Neural crest cell (in vitro differentiated cells): ENCODE measurements at places on chromosomes 1 and 21. TPM values are rescaled to one million over a fixed set of nuclear protein-coding genes. Genes with fewer than 3 reads are reported as not detected.

The SH3BGR gene
- total RNA-seq: 2.3 and 2.4 TPM in 2 replicates

The RNU1-3 gene
- 2,478 and 3,042 TPM in 2 replicates for total RNA-seq

The BARHL2 gene
- total RNA-seq: not detected in 2 replicates

The OR14K1 gene
- not detected in 2 replicates for total RNA-seq

The MX1 gene
- 2.4 and 3.3 TPM in 2 replicates for total RNA-seq

The FAM72C gene
- 5.1 and 7.1 TPM in 2 replicates for total RNA-seq

The DLGAP3 gene
- 4.7 and 5.0 TPM in 2 replicates for total RNA-seq

The SYT6 gene
- total RNA-seq: 3.1 and 3.5 TPM in 2 replicates

The POLR3GL gene
- total RNA-seq: 14.6 and 15.5 TPM in 2 replicates

The PLPPR4 gene
- total RNA-seq: 0.09 TPM in 1 of 2 replicates, not detected in the other

The FCRL5 gene
- total RNA-seq: not detected in 2 replicates

The SLAMF9 gene
- total RNA-seq: not detected in 2 replicates

The MYBPH gene
- not detected in 2 replicates for total RNA-seq

The AIRE gene
- not detected in 2 replicates for total RNA-seq

The TNFSF4 gene
- 0.57 and 1.1 TPM in 2 replicates for total RNA-seq

The OR6K2 gene
- total RNA-seq: not detected in 2 replicates

The CCDC185 gene
- total RNA-seq: not detected in 2 replicates

The MR1 gene
- 0.21 TPM in 1 of 2 replicates, not detected in the other for total RNA-seq

DNA sequence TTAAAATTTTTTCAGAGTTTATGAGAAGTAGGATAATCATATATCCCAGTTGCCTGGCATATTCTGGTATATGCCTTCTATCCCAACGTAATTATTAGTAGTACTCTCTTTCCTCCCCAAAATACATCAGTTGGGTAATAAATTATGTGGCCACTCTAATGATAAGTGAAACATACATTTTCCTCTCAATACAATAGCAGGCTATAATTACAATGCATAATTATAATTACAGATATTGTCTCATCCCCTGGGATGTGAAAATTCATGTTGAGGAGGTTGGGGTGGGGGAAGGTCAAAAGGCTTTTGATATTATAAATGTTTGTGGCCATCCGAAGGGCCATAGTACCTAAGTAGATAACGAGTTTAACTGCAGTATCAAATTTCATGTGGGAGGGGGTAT lies 277.1 kb downstream of the ST6GALNAC3 start:
- no peak for DNase-seq

DNA sequence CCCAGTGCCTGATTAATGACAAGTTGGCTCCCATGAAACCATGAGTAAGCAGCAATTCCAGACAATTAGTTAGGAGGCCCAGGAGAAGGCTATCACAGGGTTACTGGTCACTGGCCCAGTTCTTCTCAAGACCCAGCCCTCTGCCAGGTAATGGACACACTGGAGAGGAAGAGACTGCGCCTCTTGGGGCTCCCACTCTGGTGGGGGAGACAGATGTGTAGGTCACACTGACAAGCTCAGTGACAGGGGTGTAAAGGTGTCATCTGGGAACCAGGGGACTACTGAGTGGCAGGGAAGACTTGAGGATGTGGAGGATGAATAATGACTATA lies 4.9 kb downstream of the HPCA start:
- no peak for DNase-seq

DNA sequence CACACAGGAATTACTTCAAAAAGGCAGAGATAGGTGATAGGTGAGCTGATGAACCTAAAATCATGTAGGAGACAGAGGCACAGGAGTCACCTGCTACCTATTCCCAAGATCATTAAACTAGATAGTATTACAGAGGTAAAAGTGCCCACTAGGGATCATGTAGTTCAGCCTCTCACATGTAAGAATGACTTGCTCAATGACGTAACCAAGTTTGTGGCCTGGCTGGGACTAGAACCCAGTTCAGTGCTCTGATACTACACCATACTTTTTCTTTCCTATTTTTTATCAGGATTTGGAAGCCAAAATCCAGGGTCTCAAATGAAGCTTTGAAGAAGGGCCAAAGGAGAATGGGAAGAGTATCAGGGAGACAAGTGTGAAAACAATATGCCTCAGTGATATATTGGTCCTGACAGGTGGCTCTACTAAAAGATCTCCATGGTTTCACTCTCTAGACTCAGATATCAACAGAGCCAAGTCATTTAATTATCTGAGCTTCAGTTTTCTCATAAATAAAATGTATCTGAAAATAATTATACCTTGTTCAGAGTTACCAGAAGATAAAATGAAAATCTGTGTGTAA lies 87.3 kb upstream of the SLFNL1 start:
- no peak for DNase-seq

DNA sequence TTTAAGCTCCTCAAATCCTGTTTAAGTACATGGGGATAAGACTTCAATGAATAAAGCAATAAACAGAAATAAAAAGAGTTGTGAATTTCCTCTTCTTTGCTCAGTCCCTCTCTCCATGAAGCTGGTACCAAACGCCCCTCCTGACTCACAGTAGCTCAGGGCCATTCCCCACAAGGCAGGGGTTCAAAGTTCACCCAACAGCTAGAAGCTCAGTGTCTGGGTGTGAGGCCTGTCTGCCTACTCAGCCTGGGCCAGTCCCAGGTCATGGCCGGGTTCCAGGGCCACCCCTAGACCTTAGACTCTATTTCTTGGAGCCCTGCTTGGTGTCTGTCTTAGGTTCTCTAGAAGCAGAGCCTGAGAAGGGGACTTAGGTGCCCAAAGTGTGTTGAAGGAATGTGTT lies 251.5 kb downstream of the GRIK3 start:
- DNase-seq: no peak

GRCh38 chr1:43056460-43056859 lies 97.8 kb upstream of the SLC2A1 start:
- no peak for DNase-seq

DNA sequence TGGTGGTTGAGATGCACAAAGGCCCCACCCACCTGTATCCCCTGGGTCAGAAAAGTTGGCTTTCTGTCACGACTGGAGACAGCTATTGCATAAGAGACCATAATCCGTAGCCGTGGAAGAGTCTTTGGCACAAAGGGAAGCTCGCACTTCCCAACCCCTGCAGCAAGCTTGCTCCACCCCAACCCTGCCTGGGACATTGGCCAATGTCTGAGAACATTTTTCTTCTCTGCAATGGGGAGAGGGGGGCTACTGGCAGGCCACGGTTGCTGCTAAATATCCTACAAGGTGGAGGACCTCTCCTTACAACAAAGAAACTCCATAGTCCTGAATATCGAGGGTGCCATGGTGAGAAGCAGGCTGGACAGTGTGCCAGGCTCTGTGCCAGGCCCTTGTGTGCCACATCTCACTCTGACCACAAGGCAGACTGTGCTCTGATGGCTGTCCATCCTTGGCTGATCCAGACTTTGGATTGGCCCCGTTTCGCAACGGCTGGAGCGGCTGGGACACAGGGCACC lies 104.1 kb downstream of the CSMD2 start:
- no peak for DNase-seq

GRCh38 chr1:222654849-222655248 lies 37.0 kb downstream of the MIA3 start:
- DNase-seq: no peak

- DNase-seq: no peak
Observed at GRCh38 chr21:46269466-46269865, 15.9 kb downstream of the MCM3AP start.

- no peak for DNase-seq
Observed at GRCh38 chr1:221381910-221382623, 359.8 kb downstream of the DUSP10 start.

DNA sequence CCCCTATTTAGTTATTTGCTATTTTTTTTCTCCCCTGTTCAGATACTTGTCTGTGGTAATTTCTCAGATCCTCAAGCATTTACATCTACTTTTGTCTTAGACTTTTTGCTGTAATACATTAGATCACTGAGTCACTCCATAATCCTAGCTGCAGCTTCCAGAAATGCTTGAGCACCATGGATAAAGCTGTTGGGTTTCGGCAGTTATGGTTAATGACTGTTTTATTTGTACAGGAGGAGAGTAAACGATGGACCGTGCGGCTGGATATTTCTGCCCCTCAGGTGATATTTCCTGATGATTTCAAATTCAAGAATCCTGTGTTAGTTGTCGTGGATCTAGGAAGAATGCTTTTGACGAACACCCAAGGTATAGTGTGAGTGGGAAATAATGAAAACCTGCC lies 42.9 kb downstream of the VPS13D start:
- DNase-seq: no peak

DNA sequence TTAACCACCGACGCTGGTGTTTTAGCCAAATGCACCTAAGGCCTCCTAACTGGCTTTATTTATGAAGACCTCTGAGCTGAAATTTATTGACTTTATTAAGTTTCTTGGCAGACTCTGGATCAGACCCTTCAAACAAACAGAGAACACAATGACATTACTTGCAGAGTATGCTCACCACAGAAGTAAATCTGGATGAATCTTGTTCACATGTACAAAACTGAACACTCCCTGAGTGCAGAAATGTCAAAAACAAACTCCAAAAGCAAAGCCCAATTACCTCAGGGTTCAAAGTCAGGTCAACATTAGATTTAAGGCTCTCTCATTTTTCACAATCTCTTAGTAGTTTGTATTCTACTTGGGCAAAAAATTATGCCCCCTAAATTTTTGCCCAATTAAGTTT lies 218.6 kb downstream of the SLC45A1 start:
- no peak for DNase-seq

DNA sequence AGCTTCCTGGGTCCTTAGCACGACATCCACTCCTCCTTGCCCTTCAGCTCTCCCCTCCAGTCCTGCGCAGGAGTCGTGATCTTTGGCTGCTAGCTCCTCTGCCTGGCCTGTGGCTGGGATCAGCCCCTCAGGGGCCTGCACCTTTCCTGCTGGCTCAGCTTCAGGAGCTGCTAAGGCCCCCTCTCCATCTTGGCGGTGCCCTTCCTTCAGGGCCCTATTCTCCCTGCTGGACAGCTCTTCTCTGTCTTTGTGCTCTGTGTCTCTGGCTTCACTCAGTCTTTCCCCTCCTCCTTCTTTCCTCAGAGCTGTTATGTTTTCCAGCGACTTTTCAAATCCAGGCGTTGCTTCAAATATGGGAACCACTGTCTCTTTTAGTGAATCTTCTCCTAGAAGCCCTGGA lies 59.5 kb upstream of the LRRC53 start:
- no peak for DNase-seq

- no peak for DNase-seq
Observed at GRCh38 chr1:110714374-110714995, 39.7 kb upstream of the KCNA3 start.

DNA sequence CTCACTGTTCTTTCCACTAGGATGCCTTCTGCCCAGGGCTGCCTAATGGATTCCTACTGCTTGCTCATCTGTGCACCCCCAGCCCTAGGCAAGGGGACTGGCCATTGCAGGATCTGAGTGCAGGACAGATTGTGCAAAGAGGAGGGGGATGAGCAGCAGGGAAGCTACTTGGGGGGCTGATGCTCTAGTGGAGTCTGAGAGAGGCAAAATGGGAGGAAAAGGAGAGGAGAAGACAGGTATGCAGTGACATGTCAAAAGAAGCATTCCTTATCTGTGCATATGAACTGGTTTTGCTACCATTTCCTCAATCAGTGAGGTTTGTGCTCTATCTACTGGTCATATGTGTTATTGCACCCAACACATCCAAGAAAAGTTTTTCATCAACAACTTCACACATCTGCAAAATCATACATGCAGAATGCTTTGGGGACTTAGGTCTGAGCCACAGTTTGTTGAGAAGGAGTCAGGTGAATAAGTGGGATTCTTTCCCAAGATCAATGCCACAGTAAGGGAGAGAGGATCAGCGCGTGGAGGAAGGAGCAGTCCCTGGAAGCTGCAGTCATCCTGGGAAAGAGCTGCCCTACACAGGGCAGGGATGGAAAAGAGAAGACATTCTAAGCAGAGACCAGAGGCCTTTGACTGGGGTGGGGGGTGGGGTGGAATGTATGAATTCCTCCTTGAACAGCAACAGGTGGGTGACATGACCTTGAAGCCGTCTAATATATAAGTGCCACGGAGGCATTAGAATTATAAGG lies 14.4 kb downstream of the SLC5A9 start:
- DNase-seq: no peak

DNA sequence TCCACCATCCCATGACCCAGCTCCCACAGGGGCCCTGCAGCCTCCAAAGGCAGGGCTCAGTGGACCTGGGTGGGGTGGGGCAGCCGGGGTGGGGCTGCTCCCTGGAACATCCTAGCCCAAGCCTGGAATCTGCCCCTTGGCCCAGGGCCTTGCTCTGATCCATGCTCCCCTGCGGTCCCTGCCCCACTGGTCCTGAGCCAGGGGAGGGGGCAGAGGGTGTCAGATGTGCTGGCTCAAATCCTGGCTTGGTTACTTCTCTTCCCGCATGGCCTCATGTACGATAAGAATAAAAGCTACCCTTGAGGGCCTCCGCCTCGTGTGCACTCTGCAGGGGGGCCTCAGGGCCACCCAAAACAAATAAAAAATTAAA lies 819 bp downstream of the SLC25A34 start:
- DNase-seq: no peak

GRCh38 chr1:168170564-168171508 lies 7.9 kb upstream of the TIPRL start:
- no peak for DNase-seq

DNA sequence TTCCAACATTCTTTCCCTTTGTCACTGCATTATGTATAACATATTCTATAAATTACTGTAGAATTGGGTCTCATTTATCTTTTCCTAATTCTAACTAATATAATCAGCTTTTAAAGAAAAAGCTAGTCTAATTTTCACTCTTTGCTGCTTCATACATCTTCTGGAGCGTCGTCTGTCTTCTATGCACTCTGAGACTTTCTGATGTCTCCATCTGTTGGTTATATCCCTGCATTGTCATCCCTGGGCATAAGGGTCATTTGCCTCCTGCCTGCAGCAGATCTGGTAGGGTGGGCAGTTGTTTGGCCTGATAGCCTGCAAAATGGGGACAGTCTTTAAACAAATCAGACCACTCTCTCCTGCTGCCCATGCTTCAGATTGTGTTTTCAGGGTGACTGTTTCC lies 40.8 kb upstream of the DYNLT5 start:
- no peak for DNase-seq
